Amniotic stem cell (primary cell): ENCODE measurements at places on chromosomes 2 and 18.

GRCh38 chr2:140154706-140155105 lies 1374.5 kb upstream of the NXPH2 start:
- DNase-seq, result no peak

- DNase-seq, result no peak
Observed at GRCh38 chr2:37573451-37574388, 97.7 kb downstream of the CDC42EP3 start.

DNA sequence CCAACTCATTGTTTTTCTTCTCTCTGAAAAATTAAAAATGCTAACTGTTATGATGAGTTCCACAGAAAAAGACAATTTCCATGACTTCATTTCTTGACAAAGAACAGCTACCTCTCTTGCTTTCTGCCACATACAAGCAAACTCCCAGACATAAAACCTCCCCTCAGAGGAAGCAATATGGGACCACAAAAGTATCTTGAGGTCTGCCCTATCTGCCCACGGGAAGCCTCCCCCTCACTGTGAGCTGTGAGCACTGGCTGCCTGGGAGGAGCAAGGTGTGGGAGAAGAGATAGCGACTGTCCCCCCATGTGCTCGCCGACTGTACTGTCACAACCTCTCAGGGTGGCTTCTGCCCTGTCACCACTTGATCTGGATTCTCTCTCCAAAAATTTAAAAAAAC lies 69.7 kb upstream of the NRP2 start:
- no peak for DNase-seq

DNA sequence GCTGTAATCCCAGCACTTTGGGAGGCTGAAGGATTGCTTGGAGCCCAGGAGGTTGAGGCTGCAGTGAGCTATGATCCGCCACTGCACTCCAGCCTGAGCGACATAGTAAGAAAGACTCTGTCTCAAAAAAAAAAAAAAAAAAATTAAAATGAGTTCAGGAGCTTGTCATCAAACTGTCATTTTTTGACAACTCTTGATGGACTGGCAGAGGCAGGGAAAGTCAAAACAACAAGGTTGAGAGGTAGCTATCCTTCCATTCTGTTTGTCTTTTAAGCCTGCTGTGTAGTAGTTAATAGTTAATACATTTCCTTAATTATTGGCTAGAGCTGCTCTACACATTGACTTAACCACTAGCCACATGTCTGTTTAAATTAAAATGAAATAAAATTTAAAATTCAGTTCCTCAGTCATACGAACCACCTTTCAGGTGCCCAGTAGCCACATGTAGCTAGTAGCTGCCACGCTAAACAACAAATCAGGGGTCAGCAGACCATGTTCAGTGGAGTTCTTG lies 22.7 kb downstream of the DPYSL5 start:
- DNase-seq, result no peak

- DNase-seq, result no peak
Observed at GRCh38 chr18:54878659-54879358, 50.5 kb downstream of the RAB27B start.

DNA sequence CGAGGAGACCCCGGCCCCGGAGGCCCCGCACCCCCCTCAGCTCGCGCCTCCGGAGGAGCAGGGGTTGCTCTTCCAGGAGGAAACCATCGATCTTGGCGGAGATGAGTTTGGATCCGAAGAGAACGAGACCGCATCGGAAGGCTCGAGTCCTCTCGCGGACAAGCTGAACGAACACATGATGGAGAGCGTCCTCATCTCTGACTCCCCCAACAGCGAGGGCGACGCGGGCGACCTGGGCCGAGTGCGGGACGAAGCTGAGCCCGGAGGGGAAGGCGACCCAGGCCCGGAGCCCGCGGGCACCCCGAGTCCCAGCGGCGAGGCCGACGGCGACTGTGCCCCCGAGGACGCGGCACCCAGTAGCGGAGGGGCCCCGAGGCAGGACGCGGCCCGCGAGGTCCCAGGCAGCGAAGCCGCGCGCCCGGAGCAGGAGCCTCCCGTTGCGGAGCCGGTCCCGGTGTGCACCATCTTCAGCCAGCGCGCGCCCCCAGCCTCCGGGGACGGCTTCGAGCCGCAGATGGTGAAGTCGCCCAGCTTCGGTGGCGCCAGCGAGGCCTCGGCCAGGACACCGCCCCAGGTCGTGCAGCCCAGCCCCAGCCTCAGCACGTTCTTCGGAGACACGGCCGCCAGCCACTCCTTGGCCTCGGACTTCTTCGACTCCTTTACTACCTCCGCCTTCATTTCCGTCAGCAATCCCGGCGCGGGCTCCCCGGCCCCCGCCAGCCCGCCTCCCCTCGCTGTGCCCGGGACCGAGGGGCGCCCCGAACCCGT lies 8.3 kb downstream of the TRAPPC12 start:
- no peak for DNase-seq

DNA sequence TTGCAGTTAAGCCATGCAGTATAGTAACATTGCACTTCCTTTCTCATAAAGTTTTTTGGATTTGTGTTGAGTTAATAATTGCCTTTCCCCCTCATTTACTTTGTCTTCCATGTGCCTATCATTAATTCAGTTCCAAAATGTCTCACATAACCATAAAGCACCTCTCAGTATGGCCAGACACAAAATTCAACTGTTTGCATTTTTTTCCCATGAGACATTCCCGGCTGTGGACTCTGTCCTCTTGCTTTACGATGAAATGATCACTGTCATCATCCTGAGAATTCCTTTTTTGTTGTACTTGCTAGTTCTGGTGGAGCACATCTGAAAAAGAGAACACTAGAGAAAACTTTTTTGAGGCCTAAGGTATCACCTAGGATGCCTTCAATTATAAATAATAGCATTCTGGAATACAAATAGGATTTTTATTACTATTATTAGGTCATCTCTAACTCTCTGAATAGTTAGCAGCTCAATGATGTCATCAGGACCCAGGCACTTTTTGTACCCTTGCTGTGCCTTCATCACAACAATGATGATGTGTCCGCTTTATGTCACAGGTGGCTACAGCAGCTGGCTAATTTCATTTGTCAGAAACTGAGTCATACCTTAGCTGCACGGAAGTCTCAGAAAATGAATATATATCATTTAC lies 8.5 kb upstream of the ATP8B1 start:
- no peak for DNase-seq

DNA sequence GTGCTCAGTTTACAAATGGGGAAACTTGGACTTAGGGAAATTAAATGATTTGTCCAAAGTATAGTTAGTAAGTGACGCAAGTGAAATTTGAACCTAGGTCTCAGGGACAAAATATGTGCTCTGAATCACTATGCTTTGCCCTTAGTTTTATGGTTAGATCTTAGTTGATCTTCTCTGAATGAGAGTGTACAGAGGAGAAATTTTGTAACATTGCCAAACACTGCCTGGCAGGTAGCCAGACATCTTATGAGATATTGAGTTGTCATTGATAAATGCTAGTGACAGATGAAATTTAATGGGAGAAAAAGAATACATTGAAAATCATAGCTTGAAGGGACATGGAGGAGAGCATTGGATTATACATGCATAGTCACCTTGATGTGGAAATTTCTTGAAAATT lies 91.4 kb downstream of the GALNT1 start:
- no peak for DNase-seq
